ENCODE measurements at places on chromosomes 3 and 15.
A peak's percentile ranks its signal among the peaks of the same experiment; 100 is the strongest.

DNA sequence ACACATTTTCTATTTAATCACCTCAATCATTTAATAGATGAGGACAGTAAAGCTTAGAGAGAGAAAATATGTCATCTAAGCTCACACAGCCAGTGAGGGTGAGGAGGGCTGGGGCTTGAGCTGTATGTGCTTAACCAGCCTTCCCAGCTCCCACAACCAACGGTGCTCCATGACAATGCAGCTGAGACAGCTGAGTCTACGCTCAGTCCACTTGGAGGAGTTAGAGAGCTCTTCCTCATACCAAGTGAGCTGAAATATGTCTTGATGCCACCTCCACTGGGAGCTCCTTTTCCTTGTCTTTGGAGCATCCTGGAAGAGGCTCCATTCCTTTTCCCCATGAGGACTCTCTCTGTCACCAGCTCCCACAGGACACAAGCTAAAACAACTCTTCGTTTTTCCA lies 9.3 kb downstream of the HOMER2 start:
- no peak for DNase-seq

DNA sequence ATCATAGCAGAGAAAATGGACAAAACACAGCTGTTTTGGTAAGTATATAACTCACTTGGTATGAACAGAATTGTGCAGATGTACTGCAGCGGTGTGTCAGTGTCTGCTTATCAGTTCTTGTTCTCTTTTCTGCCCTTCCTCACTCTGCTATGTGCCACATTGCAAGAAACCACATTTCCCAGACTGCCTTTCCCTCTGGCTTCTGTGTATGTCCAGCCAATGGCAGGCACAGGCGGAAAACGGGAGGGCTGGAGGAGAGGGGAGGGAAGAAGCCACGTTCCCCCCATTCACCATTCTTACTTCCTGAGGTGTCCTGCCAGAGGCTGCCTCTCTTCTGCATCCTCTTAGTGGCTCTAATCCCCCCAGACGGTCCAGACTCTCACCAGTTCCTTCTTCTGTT lies 15.4 kb downstream of the HHLA2 start:
- DNase-seq, result no peak

GRCh38 chr3:72185549-72186399 lies 400.8 kb upstream of the PROK2 start:
- peak; percentile 86 for DNase-seq

DNA sequence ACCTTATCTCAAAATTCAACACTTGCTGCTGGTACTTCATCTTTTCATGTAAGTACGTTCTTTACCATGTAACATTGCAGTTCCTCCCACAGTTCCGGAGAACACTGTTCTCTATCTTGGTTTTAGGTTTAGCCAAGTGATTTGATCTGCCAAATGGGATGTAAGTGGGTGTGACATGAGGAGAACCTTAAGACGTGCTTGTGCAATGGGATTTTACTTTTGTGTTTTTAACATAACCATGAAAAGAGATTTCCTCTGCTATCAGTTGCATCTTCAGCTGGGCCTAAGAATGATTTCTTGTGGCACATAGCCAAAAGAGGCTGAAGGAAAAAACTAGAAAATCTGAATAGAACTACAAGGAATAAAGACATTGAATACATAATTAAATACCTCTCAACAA lies 894.5 kb upstream of the ALCAM start:
- no peak for DNase-seq

DNA sequence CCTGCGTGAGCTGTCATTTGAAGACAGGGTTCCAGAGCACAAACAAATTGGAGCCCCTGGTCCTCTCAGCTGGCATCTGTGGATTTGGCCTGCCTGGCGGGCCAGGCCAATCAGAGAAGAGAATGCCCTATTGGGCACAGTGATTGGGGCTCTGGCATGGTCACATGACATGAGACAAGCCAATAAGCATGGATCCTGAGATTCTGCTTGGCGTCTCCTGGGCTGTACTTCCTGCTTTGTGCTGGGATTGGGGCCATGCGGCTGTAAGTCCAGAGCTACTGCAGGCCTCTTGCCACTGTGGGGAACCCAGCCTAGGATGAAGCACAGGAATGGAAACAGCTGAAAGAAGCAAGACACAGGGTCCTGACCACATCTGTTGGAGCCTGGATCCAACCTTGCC lies 121.4 kb downstream of the FBLN2 start:
- DNase-seq, result no peak

- DNase-seq, result no peak
Measured at GRCh38 chr3:141427764-141428163, 59.1 kb upstream of the RASA2 start.

DNA sequence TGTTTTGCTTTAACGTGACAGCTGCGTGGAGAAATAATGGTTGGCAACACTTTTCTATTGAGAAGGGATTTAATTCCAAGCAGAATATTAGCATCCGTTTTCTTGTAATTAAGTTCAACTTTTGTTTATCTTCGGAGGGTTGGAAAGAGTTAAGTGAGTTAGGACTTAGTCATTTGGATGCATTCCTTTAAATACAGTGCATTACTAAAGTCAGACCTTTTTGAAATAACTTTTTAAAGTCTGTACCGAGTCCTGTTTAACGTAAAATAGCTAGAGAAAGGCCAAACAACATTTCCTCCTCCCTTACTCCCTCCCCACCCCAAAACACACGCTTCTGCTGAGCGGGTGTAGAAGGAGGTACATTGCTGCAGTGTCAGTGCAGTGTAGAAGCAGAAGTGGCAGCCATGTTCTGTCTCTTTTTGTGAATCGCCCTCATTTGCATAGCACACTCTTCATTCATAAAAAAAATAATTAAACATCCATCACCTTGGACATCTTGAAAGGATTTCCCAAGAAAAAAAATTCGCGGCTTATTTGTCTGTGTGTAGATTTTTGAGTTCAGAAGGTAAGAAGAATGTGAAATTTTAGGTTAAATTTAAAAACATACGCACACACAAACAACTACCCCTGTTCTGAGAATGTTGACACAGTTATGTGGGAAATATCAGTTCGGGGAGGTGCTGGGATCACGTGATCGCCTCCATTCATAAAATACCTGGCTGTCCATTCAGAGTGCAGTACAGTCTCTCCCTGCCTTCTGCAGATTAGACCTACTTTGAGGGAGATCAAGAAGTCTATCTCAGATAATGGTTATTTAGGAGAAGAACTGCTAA lies 1.6 kb downstream of the SPRED1 start:
- no peak for DNase-seq

- DNase-seq, result no peak
Measured at GRCh38 chr15:57596978-57597377, 5.3 kb downstream of the MYZAP start.

DNA sequence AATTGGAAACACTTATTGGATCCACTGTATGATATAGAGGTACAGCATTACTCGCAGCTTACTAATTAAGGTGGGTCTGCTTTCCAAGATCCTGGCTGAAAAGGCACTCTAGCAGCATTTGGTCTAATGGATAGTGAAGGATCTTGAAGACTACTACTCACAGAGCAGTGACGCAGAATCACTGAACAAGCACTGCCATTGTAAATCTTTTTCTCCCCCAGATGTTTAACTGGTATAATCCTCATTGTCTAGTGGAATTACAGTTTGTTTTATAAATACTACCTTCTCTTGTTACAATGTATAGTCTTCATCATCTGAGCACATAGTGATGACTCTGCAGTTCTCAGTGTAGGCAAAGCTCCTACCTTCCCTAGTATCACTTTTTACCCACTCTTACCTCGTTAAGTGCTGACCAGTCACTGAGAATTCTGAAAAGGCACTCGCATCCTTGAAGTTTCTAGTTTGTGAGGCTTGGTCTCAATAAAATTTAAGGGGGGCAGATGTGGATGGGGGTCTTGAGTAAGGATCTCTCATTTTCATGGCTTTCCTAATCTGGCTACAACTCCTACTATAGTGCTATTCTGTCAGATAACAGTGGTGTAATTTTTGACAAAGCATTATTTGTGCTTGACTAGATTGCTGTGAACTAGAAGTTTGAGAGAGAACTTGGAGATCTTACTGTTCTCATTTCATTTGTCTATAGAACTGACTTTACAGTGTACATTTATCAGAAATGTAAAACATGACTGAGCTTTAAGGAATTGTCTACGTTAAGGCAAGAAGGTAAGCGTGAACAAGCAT lies 23.2 kb downstream of the MAPK6 start:
- no peak for DNase-seq

DNA sequence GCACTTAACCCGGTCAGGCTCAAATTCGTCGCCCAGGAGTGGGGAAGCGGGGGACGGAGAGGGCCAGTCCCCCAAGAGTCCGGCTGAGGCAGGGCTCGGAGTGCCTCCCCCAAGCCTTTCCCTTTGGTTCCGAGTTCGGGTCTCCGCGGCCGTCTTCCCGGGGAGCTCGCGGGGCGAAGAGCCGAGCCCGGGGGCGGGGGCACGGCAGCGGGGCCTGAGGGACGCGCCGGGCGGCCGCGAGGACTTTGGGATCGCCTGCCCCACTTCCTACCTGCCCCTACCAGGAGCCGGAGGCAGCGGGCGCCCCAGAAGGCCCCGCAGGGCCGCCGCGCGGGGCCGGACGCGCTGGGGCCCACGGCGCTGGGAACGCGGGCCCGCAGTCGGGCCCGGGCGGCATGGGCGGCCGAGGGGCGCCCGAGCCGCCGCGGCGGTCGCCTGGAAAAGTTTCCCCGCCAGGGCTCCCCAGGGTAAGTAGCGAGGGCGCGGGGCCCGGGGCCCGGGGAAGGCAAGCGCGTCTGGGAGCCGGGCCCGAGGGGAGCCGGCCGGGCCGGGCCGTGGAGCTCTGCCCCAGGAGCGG lies 2.8 kb downstream of the FURIN start:
- DNase-seq, result peak; percentile 83

- no peak for DNase-seq
Measured at GRCh38 chr15:64455961-64456371, 4.4 kb upstream of the ZNF609 start.

- no peak for DNase-seq
Measured at GRCh38 chr3:196757876-196758739, 18.5 kb downstream of the PAK2 start.

GRCh38 chr3:187077537-187077936 lies 61.8 kb downstream of the RPL39L start:
- no peak for DNase-seq

GRCh38 chr3:5184499-5184898 lies 3.0 kb upstream of the EDEM1 start:
- DNase-seq, result no peak

- DNase-seq, result no peak
Measured at GRCh38 chr3:27905625-27906024, 183.5 kb upstream of the EOMES start.

- DNase-seq, result no peak
Measured at GRCh38 chr3:143832433-143832832, 15.8 kb downstream of the SLC9A9 start.

- no peak for DNase-seq
Measured at GRCh38 chr3:121362035-121362734, 183.6 kb downstream of the POLQ start.

DNA sequence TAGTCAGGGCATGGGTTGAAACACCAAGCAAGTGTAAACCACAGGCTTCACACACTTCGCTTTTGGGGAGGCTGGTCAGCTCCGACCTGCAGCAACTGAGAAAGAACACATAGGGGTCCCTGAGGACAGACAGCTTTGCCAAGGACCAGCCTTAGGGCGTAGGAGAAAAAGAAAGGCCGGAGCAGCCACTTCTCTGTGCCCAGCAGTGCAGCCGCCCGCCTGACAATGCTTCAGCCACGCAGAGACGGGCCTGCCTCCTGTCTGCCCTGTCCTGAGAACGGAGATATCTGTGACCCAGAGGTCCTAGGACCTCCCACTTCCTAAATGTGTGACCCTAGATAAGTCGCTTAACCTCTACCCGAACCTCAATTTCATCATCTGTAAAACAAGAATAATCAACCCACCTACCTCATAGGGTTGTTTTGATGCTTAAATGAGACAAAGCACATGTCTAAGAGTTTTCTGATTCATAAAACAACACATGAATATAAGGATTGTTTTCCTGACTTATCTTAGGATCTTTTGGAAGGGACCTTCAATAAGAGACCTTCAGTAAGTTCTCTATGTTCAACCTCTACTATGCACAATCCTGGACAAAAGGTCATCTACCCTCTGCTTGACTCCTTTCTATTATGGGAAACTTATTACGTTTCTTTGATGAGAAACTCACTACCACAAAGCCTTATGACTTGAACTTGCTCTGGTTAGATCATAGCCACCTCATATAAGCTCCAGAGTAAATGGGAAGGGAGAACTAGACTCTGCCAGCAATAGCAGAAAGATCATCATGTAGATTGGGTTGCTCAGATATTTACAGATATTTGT lies 32.9 kb upstream of the RFTN1 start:
- no peak for DNase-seq

DNA sequence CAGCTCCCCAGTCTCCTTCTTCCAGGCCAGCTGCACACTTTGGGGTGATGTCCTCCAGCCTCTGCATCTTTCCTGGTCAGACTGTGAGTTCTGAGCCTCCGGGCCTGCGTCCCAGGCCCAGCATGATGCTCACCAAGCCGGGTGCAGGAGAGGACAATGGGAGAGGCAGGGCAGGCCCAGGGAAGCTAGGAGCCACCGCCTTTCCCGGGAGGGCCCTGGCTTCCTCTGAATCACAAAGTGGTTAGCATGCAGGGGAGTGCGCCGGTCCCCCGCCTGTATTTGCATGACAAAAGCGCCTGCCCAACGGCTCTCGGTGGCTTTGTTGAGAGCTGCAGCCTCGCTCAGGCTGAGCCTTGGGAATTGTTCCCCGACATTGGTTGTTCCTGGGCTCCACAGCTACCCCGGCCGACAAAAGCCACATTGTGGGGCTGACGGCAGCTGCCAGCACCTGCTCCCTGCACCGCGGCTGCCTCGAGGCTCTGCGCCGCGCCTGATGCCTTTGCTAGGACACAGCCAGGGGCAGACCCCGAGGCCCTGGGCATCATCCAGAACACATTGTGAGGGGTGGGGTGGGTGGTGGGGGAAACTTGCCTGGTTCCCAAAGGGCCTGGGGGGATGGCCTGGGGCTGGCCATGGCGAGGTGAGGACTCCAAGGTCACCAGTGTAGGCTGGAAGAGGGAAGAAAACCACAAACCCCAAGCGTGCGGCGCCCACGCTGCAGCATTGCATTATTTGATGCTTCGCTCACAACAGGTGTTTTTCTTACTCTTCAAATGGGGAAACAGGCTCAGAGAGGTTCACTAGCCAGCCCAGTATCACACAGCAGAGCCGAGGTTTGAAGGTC lies 20.0 kb upstream of the KLF13 start:
- peak; percentile 73 for DNase-seq

DNA sequence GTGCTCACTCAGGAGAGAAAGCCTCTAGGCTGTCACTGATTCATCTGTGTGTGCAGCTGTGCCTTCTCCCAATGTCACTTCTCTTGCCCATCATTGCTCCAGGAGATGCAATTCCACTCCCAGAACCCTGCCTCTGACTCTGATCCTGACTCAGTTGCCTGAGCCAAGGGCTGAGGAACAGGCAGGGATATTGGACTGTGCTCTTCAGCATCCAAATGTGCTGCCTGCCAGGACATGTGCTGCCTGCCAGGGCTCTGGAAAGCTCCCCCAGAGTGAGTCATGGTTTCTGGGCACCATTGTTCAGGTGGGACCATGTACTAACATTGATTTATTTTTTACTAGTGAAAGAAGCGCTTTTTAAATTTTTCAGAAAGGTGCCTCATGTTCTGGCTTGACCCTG lies 71.0 kb downstream of the TRIM42 start:
- DNase-seq, result no peak
